Naive B cell (primary cell): ENCODE measurements at places on chromosomes 5 and 9.

DNA sequence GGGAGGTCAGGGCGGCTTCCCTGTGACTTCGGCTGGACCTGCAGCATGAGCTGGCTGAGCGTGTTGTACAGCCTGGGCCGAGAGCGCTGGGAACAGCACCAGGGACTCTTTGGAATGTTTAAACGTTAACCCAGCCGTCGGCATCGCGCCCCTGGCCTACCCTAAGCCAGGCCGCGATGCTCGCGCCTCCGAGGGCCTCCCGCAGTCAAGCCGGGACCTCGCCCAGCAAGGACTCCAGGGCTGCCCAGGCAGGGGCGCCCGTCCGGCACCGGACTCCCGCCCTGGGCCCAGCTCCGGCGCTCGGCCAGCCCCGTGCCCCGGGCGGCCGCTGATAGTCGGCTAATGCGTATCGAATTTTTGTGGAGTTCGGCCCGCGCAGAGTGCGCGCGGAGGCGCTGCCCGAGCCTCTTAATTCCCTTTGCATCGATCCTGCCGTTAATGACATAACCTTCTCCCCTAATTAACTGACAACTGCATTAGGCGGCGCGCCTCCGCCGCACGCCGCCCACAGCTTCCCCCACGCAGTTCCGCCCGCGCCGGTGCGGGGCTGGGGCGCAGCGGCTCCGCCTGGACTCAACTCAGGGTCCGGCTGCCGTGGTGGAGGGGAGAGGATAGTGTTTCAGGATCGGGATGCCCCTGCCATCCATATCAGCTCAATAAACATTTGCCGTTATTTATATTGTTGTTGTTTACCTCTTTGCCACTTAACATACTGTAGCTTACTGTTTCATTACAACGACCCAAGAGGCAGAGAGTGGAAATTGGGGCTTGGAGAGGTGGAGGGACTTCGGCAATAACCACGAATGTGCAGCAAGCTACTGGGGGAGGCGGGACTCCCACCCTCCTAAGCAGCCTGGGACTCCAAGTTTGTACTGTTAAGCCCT lies 28.8 kb upstream of the CDC23 start:
- no peak for DNase-seq

DNA sequence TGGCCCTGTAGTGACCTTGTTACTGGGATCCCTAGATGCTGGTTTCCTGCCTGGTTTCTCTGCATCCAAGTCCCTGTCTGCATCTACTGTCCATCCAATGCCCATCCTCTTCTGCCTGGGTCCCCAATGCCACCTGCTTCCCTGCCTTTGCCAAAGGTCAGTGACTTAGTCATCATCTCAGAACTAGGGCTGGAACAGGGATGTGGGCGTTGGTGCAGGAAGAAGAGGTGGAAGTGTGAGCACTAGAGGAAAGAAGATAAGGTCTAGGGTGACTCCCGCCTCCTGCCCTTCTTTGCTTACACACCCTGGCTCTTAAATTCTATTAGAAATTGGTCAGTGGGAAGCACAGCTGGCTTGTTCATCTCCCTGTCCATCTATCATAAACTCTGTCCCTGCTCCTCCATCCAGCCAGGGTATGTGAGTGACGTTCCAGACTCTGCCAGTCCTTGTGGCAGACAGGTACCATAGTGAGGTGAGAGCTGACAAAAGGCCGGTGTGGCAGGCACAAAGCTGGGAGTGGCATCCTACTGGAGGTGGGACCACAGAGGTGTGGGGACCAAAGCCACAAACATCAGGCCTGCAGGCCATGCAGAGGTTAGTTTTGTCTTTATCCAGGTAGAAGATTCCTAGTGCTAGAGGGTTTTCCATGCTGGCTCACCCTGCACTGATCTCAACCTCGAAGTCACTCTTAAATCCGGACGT lies 9.2 kb downstream of the PTPN3 start:
- DNase-seq: no peak

DNA sequence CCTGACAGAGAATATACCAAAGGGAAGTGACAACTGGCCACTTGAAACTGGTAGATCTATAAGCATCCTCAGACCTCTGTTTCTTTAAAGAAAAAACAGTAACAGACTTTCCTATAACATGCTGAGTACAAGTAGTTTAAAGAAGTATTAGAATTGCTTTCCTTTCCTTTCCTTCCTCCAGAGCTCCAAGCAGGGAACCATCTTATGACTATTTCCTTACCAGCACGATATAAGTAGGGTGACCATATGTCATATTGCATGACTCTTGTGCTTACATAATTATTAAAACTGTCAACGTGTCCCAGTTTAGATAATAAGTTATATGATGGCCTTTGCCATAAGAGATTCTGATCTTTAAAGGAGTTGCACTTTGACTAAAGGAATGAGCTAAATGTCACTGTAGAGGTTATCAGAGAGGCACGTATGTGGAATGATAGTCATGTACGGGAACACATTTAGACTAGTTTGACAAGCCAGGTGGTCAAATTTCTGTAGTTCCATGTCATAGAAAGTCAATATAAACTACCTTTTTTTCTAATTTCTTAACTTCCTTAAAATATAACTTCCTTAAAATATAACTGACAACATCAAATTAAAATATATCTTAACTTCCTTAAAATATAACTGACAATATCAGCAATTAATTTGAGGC lies 212.7 kb upstream of the CD180 start:
- DNase-seq: peak; percentile 5

DNA sequence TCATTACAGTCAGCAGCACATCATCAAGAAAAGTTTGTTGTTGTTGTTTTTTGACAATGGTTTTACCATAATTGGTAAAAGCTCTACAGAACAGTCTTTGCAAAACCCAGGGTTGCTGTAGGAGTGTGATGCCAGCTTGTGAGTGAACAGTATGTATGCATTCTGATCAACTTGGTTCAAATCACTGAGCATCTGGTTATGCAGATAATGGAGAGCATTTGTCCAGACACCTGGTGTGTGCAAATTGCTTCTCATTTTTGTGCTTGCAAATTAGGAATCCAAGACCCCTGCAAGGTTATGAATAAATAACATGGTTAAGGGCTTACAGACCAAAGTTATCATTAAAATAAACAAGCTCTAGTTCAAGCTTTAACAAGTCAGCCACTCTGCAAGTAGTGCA lies 448.7 kb upstream of the ACTBL2 start:
- DNase-seq: no peak

- DNase-seq: no peak
Observed at GRCh38 chr5:116842514-116842961, 267.9 kb upstream of the SEMA6A start.

DNA sequence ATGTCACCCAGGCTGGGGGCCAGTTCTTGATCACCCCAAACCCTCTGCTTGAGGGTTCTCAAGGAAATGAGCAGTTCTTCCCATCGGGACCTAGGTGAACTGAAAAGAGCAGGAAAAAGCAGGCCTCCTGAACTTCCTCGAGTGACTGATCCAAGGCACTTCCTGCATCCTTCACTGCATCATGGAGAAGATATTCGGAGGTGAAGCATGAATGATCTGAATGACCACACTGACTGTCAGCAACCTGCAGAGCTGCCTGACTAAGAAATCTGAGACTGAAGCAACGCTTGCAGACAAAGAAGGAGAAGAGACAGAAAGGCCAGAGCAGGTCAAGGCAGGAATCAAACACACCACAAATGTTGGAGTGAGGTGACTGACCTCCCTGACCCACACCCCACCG lies 420.2 kb downstream of the AGTPBP1 start:
- no peak for DNase-seq

- DNase-seq: no peak
Observed at GRCh38 chr5:87004101-87004500, 263.6 kb upstream of the RASA1 start.

- DNase-seq: no peak
Observed at GRCh38 chr5:74938250-74938933, 72.2 kb upstream of the FAM169A start.
